ENCODE measurements at places on chromosomes 1 and 21.
A peak's percentile ranks its signal among the peaks of the same experiment; 100 is the strongest.

DNA sequence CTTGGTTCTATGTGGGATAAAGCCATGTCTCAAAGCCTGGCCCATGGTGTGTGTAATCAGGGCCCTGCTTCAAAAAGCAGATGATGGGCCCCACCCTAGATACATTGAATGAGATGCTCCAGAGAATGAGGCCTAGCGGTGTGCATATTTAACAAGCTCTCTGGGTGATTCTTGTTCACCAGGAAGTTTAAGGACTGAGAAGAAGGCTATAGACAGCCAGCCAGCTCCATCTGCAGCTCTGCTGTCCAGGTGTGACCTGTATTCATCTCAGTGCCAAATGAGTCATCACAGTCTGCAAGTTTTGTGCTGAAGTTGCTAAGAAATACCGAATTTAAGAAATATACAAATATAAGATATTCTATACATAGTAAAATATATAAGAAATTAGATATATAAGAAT is 182.0 kb upstream of the RUNX1 start:
- no peak for DNase-seq

- DNase-seq: no peak
Measured at GRCh38 chr21:33279330-33279820, 13.2 kb downstream of the IL10RB start.

- no peak for DNase-seq
Measured at GRCh38 chr1:30966690-30967369, 58.3 kb upstream of the SDC3 start.

DNA sequence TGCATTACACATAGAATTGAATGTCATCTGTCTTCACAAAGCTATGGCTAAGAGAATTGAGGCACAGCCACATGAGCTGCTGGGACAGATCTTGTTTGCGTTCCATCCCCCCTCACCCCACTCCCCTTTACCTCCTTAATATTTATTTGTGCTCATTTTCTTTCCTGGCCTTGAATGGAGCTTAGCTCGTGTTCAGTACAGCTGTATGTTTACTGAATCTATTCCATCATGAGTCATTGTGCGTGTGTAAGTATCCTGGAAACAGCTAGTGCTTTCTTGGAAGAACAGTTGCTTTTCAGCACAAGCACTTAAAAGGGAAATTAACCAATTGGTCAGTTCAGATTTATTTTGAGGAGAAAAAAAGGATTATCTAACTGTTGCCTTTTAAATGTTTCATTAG is 14.7 kb downstream of the PROX1 start:
- no peak for DNase-seq

GRCh38 chr1:183635099-183635605 is 431 bp downstream of the ARPC5 start:
- DNase-seq: no peak

- no peak for DNase-seq
Measured at GRCh38 chr1:145878724-145879123, 6.9 kb downstream of the ANKRD35 start.

DNA sequence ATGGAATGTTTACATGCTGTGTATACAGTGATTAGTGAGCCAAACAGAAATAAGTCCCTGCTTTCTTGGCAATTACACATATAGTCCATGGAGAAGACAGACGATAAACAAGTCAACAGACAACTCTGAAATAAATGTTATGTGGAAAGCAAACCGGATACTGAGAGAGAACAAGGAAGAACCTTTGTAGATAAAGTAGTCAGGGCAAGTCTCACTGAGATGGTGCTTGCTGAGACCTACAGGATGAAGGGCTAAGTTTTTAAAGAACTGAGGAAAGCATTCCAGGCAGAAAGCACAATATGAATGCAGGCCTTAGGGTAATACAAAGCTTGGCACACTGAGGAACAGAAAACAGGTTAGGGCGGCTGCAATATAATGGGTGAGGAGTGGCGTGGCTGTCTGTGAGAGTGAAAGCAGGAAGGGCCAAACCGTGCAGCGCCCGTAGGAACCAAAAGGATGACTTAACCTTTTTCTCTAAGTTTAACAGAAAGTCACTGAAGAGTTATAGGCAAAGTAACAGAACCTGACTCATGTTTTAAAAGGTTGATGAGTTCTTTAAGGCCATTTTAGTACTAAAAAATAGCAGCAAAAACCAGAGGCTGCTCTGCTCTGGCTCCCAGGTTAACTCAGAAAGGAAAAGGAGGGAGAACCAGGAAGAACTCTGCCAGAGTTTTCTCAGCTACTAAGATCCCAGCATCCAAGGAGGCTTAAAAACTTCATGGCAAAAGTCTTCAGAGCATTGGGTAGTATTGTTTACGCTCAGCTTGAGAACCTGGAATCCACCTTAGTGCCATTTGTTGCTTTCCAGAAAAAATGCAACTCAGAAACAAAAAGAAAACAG is 8.7 kb upstream of the TTF2 start:
- peak; percentile 23 for DNase-seq

GRCh38 chr1:209989525-209989924 is 51.5 kb downstream of the SYT14 start:
- no peak for DNase-seq

GRCh38 chr1:29249170-29249691 is 12.9 kb downstream of the PTPRU start:
- DNase-seq: no peak

DNA sequence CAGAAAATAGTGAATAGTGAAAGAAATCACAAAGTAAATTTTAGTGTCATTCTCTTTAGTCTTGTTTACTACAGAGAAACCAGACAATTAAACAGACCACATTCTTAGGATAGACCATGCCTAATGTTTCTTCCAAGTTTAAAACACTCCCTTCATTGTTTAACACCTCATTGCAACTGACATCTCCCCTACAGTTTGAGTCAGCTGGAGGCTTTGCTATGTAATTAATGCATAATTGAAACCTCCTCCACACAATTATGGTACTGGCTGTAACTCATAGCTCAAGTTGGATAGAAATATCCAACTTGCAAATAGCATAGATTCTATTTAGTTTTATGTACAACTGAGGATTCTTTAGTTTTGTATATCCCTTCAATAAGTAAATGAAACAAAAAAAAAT is 35.2 kb upstream of the B3GALT2 start:
- DNase-seq: no peak

DNA sequence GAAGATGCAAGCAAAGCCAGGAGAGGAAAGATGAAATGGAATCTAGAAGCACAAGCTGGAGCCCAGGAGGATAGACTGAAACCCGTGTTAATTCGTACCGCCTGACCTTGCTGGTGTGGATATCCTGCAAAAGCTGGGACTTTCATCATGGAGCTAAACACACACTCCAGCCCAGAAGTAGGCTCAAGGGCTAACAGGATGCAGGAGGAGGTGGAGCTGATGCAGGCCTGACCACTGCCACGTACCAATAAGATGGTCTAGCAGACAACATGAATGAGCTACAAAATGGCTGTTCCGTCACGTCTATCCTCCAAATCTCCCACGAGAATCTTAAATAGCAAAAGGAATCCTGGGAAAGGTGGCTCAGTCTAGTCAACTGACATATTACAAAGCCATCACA is 270.3 kb downstream of the SDCCAG8 start:
- DNase-seq: no peak

- no peak for DNase-seq
Measured at GRCh38 chr1:31460027-31460426, 47.0 kb downstream of the SERINC2 start.

- DNase-seq: no peak
Measured at GRCh38 chr1:231699784-231700183, 73.2 kb downstream of the DISC1 start.

- peak; percentile 49 for DNase-seq
Measured at GRCh38 chr1:6033986-6034749, 11.5 kb upstream of the KCNAB2 start.

- no peak for DNase-seq
Measured at GRCh38 chr1:218558271-218558810, 213.2 kb downstream of the TGFB2 start.

GRCh38 chr1:3077561-3077960 is 8.6 kb downstream of the PRDM16 start:
- no peak for DNase-seq

DNA sequence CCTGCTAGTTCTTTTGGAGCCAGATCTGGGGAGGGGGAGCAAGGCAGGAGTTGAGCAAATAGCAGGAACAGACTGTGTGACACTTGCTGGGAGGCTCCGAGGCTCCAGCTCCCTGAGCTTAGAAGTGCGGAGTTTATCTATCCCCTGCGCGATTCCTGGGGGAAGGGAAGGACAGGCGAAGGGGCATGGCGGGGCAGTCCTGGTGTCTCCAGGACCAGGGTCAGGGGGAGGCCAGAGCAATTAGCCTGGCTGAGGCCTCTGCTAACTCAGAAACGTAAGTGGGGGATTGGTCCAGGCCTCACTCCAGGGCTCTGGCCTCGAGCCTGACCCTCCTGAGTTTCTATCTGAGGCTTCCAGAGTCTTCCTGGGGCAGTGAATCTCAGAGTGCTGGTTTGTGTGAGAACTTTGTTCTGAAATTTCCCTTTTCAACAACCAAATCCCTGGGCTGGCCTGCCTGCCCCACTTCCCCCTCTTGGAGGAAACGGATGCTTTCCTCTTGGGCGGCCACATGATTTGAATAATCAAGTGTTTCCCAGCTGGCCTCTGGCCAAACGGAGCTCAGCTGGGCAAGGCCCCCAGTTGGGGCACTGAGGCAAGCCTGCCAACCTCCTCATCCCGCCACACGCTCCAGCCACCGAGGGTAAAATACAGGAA is 15.6 kb downstream of the ALPL start:
- no peak for DNase-seq

DNA sequence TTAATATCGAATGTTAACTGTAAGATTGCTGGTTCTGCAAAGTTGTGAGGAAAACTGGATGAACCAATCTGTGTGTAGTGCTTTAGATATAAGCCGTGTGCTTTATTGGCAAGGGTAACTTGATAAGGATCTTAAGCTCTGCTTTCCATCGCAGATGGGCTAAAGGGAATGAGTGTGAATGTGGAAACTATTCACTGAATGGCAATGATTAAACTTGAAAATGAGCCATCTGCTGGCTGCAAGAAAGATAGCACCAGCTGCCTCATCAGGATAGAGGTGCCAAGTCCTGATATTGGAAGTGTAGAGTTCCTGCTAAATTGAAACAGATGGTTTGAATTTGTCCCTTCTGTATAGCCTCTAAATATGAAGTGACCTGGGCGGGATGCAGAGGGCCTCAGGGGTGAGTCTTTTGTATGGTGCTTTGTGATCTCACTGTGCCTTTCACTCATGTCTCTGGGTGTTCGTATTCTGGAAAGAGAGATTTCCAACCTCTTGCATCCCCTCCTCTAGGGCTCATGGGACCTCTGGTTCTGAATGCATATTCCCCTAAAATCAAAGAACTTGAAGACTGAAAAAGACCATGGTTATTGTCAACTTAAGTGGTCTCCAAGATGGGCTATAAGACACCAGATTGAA is 9.2 kb downstream of the FCRL3 start:
- DNase-seq: no peak

DNA sequence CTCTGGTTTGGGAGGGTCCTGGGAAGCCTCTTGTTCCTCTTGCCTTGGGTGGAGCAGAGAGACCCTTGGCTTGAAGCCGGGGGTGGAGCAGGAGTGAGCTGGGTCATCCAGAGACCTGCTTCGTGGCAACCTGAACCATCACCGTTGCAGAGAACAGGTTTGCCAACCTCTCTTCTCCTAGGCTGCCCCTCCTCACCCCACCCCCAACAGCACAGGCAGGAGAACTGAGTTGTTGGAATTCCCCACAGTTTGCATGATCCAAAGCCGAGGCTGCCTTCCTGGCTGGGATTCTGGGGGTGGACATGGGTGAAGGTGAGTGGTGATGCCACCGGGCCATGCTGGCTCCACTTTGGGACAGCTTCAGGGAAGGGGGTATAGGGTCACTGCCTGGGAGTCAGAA is 2.2 kb downstream of the WNT4 start:
- DNase-seq: no peak

- DNase-seq: no peak
Measured at GRCh38 chr1:234355782-234356510, 17.3 kb upstream of the COA6 start.

GRCh38 chr1:220698607-220699016 is 8.4 kb downstream of the C1orf115 start:
- DNase-seq: no peak

GRCh38 chr1:96978901-96979300 is 257.3 kb downstream of the PTBP2 start:
- no peak for DNase-seq

GRCh38 chr1:53740621-53741105 is 1.7 kb upstream of the GLIS1 start:
- no peak for DNase-seq

GRCh38 chr1:63359561-63359960 is 7.9 kb upstream of the ALG6 start:
- DNase-seq: no peak

DNA sequence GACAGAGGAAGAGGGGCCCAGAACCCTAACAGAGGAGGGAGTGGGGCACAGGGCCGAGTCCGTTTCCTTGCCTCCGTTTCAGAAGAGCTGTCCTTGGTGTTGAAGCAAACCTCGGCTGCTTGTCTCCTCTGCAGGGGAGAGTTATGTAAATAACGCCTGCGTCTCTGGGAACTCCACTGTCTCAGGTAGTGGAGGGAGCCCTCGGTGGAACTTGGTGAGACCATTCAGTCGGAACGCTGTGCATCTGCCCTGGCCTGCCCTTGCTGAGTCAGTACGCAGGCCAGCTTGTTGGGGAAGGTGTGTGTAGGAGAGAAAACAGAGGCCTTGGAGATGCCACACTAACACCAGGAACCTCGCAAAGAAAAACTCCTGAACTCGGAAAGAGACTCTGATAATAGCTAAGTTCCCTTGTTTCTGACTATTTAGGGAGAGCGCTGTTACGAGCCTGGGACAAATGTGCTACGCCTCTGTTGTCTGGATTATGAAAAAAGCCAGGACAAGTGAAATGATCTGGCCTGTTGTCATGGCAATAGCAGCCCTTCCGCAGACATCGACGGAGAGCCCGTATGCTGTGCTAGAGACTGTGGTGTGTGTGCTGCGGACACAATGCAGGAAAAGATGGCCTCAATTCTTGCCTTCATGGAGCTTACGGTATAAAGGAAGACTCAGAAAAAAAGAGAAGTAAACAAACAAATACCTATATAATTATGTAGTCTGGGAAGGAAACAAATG is 94.6 kb upstream of the AKT3 start:
- no peak for DNase-seq
